Right lung (tissue), 10 donors: ENCODE measurements at places on chromosomes 7 and 10.

- DNase-seq: no peak
Observed at GRCh38 chr7:121272676-121273075, 56.1 kb upstream of the WNT16 start.

DNA sequence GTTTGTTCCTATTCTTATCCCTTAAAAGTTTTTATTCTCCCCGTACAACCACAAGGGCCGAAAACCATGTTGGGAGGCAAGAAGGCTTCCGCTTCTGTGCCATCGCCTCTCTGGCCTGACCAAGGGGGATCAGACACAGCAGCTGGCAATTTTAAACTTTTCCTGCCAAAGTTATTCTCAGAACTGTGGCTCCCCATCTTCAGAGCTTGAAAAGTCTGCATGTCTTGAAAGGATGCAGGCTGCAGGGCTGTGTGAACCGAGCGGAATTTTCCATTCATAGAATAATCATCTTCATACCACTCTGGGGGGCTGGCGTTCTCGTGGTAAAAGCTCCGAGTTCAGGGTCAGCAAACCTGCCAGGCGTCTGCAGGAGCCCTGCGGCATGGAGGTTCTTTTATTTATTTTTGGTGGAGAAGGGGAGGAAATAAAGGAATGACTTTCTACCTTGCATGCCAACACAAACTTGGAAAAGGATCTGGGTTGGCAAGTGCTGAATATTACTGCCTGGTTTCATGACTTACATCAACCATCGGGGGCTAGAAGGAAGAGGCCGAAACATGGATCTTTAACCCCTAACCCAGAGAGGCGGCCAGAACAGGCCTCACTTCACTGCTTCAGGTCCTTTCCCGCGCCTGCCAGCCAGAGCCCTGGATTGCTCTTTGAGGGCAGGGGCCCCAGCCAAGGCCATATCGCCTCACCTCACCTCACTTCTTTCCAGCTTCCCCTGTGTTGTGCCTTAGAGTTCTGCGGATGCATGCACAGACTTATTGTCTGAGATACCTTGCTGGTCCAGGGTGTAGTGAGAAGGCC lies 3.0 kb upstream of the NANOS1 start:
- no peak for DNase-seq

GRCh38 chr7:101386558-101387231 lies 24.0 kb downstream of the COL26A1 start:
- no peak for DNase-seq

DNA sequence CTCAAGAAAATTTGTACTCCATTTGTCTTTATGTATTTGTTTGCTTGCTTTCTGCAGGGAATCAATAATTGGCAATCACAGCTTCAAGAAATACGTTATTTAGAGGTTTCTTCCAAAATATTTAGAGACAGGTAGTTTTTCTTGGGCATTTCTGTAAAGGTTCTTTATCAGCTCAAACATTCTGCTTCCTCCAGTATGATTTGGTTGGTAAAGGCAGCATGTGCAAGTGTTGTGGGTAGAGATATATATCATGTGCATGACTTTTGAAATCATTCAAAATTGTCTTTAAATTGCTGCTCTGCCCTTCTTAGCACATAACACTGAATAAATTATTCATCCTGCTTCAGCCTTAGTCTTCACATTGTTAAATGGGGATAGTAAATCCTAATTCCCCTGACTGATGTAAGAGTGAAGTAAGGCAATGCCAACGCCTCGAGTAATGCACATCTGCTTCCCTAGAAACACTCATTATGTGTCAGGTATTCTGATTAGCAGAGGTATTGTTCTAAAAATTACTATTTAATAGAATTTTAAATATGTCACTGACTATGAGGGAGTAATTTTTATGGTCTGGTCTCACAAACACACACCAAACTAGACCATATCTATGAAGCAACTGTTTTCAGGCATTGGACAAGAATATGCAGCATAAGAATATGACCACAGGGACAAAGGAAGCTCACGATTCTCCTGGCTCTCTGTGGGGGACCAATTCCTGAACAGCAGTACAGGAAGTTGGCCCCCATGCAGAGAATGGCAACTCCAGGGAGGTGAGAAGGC lies 77.3 kb upstream of the AKR1E2 start:
- no peak for DNase-seq

DNA sequence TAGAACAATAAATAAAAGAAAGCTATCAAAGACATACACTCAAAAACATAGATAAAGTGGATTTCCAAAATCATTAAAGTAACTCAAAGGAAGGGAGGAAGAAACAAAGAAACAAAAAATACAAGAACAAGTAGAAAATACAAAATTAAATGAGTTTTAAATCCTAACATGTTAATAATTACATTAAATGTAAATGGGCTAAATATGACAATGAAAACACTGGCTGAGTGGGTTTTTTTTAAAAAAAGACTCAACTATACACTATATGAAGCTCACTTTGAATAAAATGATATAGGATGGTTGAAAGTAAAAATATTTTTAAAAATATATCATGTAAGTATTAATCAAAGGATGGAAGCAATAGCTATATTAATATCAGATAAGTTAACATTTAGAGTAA lies 371.4 kb downstream of the PTPRN2 start:
- DNase-seq: no peak

GRCh38 chr7:87511510-87511909 lies 36.0 kb upstream of the ABCB4 start:
- no peak for DNase-seq

DNA sequence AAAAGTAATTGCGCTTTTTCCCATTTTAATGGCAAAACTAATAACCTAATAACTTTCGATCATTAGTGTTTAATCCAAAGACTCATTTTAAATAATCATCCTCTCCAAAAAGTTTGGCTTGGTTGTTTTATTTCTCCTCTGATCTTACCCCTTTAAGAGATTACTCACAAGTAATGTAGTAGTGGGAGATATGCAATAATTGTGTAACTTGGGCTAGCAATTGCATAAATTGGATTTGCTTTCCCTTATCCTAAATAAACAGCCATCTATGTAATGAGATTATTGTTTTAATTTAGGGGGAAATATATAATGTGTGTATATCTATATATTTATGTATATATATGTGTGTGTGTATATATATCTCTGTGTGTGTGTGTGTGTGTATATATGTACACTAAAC lies 82.5 kb downstream of the RNLS start:
- no peak for DNase-seq

GRCh38 chr7:80581486-80582260 lies 56.8 kb upstream of the CD36 start:
- DNase-seq: no peak

GRCh38 chr7:90719155-90719554 lies 123.0 kb downstream of the CDK14 start:
- no peak for DNase-seq

- no peak for DNase-seq
Observed at GRCh38 chr10:24333736-24334135, 124.8 kb downstream of the KIAA1217 start.

GRCh38 chr7:15915686-15916293 lies 229.3 kb upstream of the MEOX2 start:
- DNase-seq: no peak

DNA sequence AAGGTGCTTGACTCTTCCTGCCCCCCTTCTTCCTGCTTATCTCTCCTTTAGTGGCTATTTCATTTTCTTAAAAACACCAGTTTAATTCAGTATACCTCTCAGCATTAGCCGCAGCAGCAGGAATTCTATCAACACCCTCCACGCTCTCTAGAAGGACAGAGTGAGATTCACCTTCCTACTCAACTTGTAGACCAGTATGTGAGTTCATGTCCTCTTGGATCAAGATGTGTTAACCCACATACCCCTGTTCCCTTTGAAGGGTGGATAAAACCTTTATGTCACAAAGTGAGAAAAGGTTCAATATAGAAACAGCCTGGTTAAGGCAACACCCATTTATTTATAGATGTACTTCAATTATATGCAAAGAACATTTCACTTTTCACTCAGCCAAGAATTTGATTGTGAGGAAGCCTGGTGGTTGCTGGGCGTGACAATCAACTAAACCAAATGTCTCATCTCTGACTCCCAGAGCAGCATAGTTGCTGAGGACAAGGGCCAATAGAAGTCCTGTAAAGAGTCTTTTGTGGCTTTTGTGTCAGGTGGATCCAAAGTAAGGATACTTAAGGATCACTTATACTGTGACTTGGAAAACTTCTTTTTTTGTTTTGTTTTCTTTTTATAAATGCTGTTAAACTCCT lies 617.1 kb downstream of the SORCS3 start:
- DNase-seq: no peak

DNA sequence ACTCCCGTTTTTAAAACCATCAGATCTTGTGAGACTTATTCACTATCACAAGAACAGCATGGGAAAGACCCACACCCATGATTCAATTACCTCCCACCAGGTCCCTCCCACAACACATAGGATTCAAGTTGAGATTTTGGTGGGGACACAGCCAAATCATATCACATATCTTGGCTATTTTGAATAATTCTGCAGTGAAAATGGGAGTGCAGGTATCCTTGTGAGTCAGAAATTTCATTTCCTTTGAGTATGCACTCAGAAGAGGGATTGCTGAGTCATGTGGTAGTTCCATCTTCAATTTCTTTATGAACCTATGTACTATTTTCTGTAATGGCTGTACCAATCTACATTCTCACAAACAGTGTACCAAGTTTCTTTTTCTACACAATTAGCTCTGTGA lies 125.8 kb downstream of the ANKRD7 start:
- DNase-seq: no peak

- no peak for DNase-seq
Observed at GRCh38 chr7:31487476-31487875, 26.4 kb upstream of the ITPRID1 start.

GRCh38 chr10:12502526-12503274 lies 153.4 kb downstream of the CAMK1D start:
- no peak for DNase-seq

- no peak for DNase-seq
Observed at GRCh38 chr10:72109636-72110157, 21.3 kb upstream of the SPOCK2 start.

GRCh38 chr10:119531067-119531466 lies 11.5 kb downstream of the RGS10 start:
- DNase-seq: no peak

DNA sequence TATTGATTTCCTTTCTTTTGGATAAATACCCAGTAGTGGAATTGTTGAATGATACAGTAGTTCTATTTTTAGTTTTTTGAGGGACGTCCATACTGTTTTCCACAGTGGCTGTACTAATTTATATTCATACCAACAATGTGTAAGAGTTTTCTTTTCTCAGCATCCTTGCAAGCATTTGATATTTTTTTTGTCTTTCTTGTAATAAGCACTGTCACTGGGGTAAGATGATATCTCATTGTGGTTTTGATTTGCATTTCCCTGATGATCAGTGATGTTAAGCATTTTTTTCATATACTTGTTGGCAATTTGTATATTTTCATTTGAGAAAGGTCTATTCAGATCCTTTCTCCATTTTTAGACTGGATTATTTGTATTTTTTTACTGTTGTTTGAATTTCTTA lies 308.7 kb downstream of the PTEN start:
- DNase-seq: no peak

- DNase-seq: no peak
Observed at GRCh38 chr7:32062150-32062549, 8.1 kb downstream of the PDE1C start.

DNA sequence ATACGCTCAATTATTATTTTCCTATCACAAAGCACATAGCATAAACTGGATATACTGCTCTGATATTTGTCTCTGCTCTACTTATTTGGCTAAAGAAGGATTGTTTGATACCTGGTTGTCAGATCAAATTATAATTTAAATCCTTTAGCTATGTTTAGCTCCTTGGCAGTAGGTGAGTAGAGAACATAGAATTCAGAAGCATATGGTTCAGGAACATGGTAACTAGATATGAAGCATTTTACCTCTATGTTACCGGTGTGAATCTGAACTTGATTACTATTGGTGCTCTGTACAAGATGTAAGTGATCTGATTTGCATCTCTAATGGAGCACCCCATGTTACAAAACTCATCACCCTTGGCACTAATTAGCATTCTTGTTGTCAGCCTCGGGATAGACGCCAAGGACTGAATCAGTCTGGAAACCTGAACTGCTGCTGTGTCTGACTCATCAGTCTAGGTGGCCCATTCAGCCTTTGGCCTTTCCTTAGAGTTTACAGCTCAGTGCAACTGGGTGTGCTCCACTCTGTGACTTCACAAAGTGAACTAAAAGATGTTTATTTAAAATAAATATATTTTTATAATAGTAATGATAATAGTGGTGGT lies 12.3 kb upstream of the MYPN start:
- no peak for DNase-seq

DNA sequence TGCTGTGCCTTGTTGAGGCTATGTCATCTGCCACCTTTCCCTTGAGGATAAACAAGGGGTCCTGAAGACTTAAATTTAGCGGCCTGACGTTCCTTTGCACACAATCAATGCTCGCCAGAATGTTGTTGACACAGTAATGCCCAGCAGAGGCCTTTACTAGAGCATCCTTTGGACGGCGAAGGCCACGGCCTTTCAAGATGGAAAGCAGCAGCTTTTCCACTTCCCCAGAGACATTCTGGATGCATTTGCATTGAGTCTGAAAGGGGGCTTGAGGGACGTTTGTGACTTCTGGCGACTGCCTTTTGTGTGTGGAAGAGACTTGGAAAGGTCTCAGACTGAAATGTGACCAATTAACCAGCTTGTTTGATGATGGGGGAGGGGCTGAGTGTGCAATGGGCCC lies 52.5 kb downstream of the VWA2 start:
- no peak for DNase-seq

GRCh38 chr7:7772397-7772821 lies 54.0 kb upstream of the RPA3 start:
- no peak for DNase-seq

- DNase-seq: no peak
Observed at GRCh38 chr7:121451367-121452094, 55.4 kb upstream of the FAM3C start.

DNA sequence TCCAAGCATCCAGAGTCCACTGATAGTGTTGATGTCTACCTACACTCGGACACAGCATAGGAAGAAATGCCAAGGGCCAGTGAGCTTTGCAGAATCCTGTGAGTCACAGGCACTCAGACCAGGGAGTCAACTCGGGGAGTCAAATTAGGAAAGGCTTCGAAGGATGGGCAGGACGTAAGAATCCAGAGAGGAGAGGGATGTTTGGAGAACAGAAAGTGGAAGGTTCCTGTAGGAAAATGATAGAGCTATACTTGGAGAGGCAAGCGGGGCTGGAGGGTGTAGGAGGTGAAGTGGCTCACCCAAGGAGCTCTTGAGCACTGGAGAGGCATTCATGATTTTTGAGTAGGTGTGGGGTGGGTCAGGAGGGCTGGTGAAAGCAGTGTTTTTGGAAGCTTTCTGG lies 3.0 kb downstream of the ZYX start:
- no peak for DNase-seq

DNA sequence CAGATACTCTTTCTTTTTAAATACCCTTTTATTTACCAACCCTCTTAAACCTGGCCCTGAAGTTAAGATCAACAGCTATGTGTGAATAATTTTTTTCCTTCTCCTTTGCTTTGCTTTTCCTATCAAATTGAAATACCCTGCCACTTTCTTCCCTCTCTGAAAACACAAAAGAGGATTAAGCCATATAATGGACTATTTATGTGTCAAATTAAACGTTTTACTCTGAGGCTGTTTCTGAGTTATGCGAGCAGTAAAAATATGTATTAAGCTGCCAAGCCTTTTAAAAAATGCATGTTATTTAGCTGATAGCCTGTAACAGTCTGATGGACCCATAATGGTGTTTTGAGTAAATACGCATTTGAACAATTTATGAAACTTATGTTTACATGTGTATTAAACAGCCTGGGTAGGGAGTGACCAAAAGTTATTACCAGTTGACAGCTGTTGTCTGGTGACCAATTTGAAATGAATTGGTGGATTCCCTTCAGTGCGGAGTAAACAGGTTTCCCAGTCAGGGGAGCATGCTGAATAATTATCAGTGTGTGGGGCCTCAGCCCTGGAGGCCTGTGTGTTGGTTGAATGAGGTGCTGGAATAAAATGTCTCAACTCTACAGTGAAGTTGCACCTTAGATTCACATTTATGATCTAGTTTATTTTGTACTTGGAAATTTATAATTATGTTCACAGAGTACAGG lies 89.6 kb downstream of the AUTS2 start:
- DNase-seq: no peak
